ENCODE measurements at places on chromosomes 2 and 18. TPM values are rescaled to one million over a fixed set of nuclear protein-coding genes. Genes with fewer than 3 reads are reported as not detected.

Gene CLHC1
- total RNA-seq = 3.9 TPM

Gene PARD6G
- 1.3 TPM for total RNA-seq

Gene GRHL1
- 3.2 TPM for total RNA-seq

Gene COPS9
- total RNA-seq = 123 TPM

Gene CIB4
- total RNA-seq = not detected

Gene SRD5A2
- total RNA-seq = not detected

Gene LCT
- not detected for total RNA-seq

Gene ZBTB7C
- total RNA-seq = not detected

Gene BCL11A
- total RNA-seq = not detected

Gene GAL3ST2
- total RNA-seq = not detected

Gene TUBA4A
- total RNA-seq = 105 TPM

Gene LINC00305
- not detected for total RNA-seq

Gene DPP10
- total RNA-seq = not detected

Gene ELOA2
- not detected for total RNA-seq

Gene EML6
- 1.6 TPM for total RNA-seq

Gene LRRTM4
- total RNA-seq = not detected

Gene DSG1
- not detected for total RNA-seq

Gene KLHL14
- not detected for total RNA-seq

Gene STPG4
- total RNA-seq = not detected

Gene NETO1
- total RNA-seq = not detected

Gene DPYSL5
- not detected for total RNA-seq

Gene KIAA2012
- not detected for total RNA-seq

All from M059J (cell line).